Activated CD4-positive, alpha-beta T cell treated with anti-CD3 and anti-CD28 coated beads, Interleukin-2, amount 10 ng/mL, durations not matched to agents 24 days and 14 days (primary cell): ENCODE measurements at places on chromosomes 1 and 21. TPM values are rescaled to one million over a fixed set of nuclear protein-coding genes. Genes with fewer than 3 reads are reported as not detected.

The MIXL1 gene
- total RNA-seq, result not detected in 2 replicates

The THRAP3 gene
- 157 and 161 TPM in 2 replicates for total RNA-seq

The LPAR3 gene
- total RNA-seq, result 0.19 and 0.21 TPM in 2 replicates

The ANGPTL1 gene
- not detected in 2 replicates for total RNA-seq

The HUNK gene
- 0.33 and 0.37 TPM in 2 replicates for total RNA-seq

The CIART gene
- 6.0 and 7.5 TPM in 2 replicates for total RNA-seq

The AMY1A gene
- not detected in 2 replicates for total RNA-seq

The MR1 gene
- 14.6 and 16.2 TPM in 2 replicates for total RNA-seq

The BTBD19 gene
- 22.2 and 22.7 TPM in 2 replicates for total RNA-seq

The C1orf185 gene
- total RNA-seq, result not detected in 2 replicates

The PLCH2 gene
- 2.2 and 2.8 TPM in 2 replicates for total RNA-seq

The NME7 gene
- 10.6 and 13.8 TPM in 2 replicates for total RNA-seq

The DNAJC28 gene
- total RNA-seq, result 0.09 and 0.12 TPM in 2 replicates

- DNase-seq, result no peak
Observed at GRCh38 chr1:244234009-244234643, 183.0 kb downstream of the ZBTB18 start.

- no peak for DNase-seq
Observed at GRCh38 chr1:24091971-24092482, 19.9 kb downstream of the MYOM3 start.

DNA sequence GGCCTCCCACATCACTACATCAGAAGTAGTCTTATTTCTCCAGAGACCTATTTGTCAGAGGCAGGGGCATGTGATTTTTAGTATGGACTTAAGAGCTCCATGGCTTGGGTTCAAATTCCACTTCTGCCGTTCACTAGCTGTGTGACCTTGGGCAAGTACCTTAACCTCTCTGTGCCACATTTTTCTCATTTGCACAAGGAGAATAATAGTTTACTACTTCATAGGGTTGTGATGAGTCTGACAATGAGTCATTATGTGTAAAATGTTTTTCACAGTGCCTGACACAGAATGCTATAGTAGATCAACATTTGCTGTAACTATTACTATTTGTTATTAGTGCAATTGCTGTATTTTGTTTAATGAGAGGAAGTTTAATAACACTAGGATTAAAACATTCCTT is 200.6 kb downstream of the PRDM2 start:
- no peak for DNase-seq

- no peak for DNase-seq
Observed at GRCh38 chr1:216898801-216899200, 175.6 kb upstream of the ESRRG start.

DNA sequence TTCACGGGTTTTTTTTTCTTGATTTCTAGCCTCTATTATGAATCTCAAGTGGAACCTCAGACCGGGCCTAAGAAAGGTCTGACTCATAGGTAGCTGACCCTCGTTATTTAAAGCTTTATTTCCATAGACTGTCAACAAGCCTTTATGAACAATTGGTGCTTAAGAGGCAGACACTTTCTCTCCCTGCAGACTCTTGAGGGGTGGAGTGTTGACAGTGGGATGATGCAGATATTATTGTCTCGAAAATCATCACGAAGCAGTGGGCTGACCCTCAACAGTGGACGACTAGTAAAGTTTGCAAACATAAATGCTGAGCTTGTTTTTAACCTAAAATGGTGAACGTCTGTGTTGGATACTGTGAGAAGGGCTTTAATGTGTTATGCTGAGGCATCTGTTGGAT is 1.8 kb downstream of the SFT2D2 start:
- no peak for DNase-seq

- DNase-seq, result no peak
Observed at GRCh38 chr1:91505086-91505485, 4.4 kb downstream of the CDC7 start.

GRCh38 chr1:64848136-64848535 is 103.3 kb downstream of the RAVER2 start:
- DNase-seq, result no peak

DNA sequence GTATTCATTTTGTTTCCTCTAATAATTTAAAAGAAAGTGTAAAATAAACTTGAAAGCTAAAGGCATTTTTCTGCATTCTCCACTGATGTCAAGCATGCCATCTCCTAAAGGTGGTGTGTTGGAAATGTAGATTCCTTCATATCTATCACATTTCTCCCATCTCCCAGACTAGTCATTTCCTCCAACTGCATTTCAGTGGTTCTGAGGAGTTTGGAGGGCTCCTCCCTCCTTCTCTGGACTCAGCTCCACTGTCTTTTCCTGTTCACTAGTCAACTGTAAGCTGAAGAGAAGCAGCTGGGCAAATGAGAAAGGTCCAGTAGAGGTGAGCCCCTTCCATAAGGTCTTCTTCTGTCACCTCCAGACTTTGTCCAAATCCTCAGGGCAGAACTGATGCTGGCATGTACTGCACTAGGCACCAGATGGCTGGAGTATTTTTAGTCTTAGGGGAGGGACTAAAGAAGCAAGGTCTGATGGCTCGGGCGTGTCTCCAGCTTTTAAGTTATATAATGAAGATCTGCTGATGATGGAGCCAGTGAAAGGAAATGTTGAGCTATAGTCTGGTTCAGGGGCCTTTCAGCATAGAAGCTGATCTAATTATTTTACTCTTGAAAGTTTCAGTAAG is 186.1 kb downstream of the NTNG1 start:
- no peak for DNase-seq

GRCh38 chr1:211370669-211371068 is 44.0 kb downstream of the TRAF5 start:
- no peak for DNase-seq

DNA sequence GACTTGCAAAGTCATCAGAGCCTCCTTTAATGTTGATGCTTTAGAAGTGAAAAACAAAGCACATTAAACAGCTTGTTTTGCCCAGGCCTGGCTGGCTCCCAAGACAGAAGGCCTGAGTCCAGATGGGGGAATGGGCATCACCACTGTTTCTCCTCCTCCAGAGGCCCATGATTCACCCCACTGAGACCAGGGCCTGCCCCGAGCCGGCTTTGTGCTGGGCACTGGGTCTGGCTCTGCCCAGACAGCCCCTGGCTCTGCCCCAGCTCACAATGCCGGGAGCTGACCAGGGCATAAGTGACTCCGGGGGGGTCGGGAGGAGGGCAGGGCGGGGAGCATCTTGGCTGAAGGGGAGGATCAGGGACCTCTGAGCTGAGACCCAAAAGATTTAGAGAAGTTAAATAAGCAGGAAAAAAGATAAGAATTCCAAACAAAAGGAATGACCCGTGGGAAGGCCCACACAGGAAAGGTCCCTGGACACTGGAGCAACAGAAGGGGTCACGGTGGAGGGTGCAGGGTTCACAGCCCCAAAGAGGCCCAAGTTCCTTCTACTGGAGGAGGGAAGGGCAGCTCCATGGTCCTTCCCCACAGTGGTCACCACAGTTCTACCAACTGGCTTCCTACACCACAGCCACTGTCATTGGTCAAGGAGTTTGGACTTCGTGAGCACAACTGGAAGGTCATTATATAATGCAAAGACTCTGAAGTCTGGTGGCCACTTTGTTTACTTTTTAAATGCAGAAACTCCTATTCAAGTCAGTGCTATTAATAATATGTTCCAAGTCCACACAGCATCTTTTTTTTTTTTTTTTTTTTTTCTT is 5.5 kb downstream of the C2CD2 start:
- no peak for DNase-seq

DNA sequence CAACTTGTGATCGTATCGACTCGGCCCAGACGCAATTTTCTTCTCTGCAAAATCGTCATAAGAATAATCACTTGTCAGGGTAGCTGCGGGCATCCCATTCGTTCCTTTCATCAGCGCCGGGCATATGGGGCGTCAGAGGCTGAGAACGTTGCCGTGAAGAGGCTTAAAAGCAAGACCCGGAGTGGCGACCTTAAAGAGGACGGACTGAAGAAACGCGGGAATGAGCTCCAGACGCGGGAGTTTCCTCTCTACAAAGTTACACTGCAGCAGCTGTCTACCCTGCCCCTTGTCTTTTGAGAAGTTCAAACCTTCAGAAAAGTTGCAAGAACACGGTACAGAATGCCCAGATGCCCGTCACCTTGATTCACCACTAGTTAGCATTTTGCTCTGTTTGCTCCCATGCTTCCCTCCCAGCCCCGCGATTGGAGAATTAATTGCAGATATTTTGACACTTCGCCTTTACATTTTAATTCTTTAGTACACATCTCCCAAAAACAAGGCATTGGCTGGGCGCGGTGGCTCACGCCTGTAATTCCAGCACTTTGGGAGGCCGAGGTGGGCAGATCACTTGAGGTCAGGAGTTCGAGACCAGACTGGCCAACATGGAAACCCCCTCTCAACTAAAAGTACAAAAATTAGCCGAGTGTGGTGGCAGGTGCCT is 967 bp downstream of the CENPS start:
- DNase-seq, result peak; percentile 75

DNA sequence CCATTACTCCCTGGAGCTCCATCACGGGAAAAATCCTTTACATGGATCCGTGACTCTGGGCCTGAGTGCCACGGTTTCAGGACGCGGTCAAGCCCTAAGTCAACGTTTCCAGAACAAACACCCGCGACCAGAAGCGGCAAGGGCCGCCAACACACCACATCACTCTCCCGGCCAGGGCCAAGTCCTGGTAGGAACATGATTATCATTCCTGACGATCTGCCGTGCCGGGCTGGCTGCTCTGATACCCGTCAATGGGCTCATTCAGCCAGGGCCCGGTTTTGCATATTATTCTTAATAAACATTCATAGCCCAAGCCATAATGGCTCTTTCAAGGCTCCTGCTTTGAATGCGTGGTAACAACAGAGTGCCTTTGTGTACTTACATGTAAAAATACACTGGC is 44.6 kb upstream of the SIM2 start:
- no peak for DNase-seq

DNA sequence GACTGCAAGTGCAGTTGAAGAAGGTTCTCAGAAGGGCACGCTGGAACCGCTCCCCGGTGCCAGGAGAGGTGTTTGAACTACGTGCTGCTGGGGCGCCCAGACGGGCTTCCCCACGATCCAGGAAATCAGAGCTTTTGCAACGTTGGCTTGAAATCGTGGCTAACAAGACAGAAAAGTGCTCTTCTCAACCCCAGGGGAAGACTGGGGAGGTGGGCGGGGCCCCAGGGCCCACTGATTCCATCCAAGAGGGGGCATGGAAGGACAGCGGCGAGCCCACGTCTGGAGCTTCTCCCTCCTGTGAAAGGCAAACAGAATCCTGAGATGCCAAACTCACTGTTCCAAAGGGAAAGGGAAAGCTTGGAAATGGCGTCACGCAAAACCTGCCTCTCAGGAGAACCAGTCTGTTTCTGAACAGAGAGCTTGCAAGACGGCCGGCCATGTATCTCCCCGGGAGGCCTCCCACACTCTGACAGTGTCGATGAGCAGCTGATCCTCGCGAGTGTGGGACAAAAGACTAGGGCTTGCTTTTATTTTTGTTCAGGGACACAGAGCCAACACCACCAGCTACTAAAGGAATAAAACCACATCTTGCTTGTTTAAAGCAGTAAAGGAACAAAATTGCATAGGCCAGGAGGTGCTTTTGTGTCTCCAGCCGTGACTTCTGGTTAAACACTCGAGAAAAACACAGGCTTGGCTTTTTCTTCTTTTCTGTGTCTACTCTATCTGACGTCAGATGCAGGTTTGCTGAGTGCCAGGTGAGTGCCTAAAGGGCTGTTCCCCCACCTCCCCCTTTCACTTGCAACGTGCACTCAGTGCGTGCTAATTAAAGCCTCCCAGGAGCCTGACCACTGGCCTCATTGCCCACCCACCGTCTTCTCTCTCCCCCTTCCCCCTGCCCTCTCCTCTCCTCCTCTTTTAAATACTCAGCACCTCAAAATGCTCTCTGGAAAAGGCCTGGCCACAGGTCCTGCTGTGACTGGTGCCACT is 41.5 kb downstream of the LRRC3 start:
- no peak for DNase-seq

GRCh38 chr21:42424914-42425541 is 21.3 kb downstream of the UBASH3A start:
- peak; percentile 93 for DNase-seq

DNA sequence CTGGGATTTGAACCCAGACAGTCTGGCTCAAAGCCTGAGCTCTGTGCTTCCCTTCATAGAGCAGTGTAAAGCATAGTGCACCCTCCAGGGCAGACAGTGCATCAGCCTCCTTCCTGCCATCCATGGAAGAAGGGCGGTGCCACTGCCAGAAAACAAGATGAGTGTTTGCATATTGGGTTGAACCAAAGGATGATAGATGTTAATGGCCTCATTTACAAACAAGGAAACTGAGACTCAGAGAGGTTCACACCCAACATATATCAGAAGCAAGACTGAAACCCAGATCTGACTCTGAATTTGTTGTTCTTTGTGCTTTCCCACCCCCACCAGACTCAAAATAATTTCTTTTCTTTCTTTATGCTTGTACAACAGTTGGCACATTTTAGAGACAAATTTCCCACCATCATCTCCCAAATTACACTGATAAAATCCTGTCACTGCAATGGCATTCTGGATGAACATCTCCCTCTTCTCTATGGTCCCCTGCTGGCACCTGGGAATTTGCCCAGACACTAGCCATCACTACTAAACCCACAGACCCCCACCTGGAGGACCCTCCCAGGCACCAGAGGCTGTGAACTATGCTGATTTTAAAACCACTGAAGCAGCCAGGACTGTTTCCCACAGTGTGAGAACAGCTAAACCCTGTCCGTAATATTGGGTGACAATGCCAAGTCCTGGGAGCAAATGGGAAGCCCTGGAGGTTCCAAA is 45.4 kb upstream of the MPZL1 start:
- no peak for DNase-seq

DNA sequence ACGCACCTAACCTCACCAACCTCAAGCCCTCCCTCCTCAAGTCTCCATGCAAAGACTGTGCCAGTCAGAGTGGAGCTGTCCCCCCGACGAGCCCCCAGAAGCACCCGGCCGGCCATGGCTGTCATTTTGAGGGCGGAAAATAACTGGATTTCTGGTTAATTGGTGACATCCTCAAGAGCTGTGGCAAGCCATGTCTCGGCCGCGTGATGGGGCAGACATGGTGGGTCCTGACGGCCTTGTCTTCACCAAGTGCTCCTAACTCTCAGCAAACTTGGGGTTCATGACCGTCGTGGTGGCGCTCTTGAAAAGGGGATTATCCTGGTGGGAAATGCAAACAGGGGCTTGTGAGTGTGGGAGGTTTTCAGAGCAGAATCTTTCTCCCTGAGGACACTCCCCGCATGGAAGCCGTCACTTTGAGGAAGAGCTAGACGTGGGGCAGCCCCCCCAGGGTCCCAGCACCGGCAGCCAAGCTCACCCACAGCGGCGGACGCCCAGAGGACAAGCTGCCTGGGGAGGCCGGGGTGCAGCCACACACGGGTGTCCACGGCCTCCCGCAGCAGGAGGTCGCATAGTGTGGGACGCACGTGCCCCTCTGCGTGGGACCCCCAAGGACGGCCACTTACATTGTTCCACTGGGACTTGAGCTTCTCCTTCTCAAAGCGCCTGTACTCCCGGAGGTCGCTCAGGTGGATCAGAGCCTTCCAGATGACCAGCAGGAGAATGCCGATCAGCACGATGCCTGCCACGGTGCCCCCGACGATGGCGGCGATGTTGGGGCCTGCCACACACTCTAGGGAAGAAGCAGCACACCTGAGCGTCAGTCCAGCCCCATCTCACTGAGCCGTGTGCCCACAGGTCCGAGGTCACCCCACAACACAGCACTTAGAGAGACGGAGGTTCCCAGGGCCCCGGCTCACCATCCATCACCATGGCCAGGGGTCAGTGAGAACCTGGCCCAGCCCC is 12.9 kb upstream of the PTTG1IP start:
- DNase-seq, result no peak
